ENCODE measurements at places on chromosomes 16 and 17.

DNA sequence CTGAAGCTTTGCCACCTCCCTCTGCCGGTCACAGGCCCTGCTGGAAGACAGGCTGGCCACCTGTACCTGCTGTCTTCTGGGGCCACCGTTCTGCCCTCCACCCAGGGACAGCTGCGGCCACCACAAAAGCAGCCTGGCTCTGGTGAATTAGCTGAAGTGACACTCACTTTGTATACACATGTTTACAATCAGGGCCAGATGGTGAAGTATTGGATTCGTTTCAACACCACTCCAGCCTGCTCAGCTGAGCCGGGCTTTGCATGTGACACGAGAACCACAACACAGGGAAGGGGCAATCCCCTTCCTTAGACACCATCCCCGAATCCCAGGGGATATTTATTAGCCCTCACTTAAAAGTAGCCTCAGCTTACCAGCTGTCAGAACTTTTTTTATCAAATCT is 191.5 kb upstream of the RPL38 start:
- DNase-seq: no peak

DNA sequence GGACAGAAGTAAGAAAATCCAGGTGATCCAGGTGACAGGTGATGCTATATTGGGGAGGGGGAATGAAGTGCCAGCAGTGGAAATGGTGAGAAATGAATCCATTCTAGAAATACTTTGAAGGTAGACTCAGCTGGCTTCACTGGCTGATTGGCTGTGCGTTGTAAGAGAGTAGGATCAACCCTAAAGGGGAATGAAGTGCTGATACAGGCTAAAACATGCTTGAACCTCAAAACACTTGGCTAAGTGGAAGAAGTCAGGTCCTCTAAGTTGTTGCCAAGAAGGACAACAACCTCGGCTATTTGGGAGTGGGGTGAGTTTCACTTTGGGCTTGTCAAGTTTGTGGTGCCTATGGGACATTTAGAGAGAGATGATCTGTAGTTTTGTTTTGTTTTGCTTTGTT is 24.1 kb upstream of the SCNN1B start:
- DNase-seq: no peak

GRCh38 chr17:61440697-61441096 is 11.5 kb upstream of the TBX4 start:
- DNase-seq: no peak

GRCh38 chr16:1929105-1929504 is 10.9 kb upstream of the HS3ST6 start:
- no peak for DNase-seq

DNA sequence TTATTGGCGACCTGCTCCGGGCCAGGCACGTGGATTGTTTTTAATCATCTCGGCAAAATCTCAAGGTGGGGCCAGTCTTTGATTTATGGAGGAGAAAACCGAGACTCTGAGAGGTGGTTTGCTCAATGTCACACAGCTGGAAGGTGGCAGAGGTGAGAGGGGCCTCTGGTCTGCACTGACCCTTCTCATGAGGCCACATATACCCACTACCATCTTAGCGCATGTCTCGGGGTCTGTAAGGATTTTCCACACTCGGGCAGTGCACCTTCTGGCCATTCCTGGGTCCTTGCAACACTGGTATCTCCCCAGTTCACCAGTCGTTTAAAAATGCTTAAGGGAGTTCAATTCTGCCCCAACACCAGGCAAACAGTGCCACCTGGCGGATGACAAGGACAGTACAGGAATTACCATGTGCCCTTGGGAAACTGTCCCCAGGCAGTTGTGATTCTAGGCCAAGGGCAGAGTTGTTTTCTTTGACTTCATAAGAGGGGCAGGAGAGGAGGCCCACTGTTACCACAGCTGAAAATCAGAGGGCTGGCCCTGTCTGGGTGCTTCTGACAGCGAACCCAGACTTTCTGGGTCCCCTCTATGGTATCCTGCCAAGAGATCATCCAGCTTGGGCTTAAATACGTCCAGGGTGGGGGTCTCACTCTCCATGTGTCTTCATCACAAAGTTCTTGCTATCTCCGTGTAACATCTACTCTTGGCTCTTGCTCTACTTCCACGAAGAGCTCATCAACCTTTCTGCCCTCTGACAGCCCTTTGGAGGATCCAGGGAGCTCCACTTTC is 39.4 kb upstream of the RAI1 start:
- DNase-seq: peak; percentile 53

- peak; percentile 26 for DNase-seq
Measured at GRCh38 chr17:8991514-8992285, 26.2 kb upstream of the PIK3R5 start.

- no peak for DNase-seq
Measured at GRCh38 chr17:2613089-2613808, 19.8 kb downstream of the PAFAH1B1 start.

GRCh38 chr16:1068451-1068850 is 4.1 kb upstream of the SSTR5 start:
- no peak for DNase-seq

GRCh38 chr16:761625-762513 is 1.3 kb downstream of the MSLN start:
- no peak for DNase-seq

- peak; percentile 10 for DNase-seq
Measured at GRCh38 chr16:56425439-56425832, at the start of gene AMFR. Gene AMFR, minus strand, starts transcription at chr16:56425545. Its CDS starts 218 bp downstream, at chr16:56425327.
